Right ventricle myocardium inferior (tissue), 1 donor: ENCODE measurements at places on chromosomes 1 and 21. TPM values are rescaled to one million over a fixed set of nuclear protein-coding genes. Genes with fewer than 3 reads are reported as not detected.

Gene OPRD1
- total RNA-seq, result not detected

Gene BRINP3
- total RNA-seq, result not detected

Gene PDE9A
- 3.4 TPM for total RNA-seq

Gene KIAA1614
- 6.4 TPM for total RNA-seq

Gene TRAF3IP3
- 1.7 TPM for total RNA-seq

Gene OLIG2
- total RNA-seq, result not detected
